Stimulated activated CD8-positive, alpha-beta memory T cell treated with anti-CD3 and anti-CD28 coated beads, Interleukin-4, amount 100 ng/mL, for 1 hour (primary cell): ENCODE measurements at places on chromosomes 7 and 10.

DNA sequence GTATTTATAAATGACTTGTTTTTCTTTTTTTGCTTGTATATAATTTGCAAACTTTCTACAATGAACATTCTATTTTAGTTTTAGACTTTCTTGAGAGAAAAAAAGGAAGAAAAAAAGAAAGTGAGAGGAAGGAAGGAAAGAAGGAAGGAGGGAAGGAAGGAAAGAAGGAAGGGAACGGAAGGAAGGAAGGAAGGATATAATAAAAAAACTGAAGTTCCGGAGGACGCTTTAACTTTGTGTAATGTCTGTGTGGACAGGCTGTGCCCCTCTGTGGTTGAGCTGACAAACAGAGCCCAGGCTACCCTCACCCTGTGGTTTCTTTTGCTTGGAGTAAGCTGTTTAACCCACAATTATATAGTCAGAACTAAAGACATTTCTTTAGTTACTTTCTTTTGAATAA lies 108.7 kb downstream of the SEMA3D start:
- DNase-seq: no peak

DNA sequence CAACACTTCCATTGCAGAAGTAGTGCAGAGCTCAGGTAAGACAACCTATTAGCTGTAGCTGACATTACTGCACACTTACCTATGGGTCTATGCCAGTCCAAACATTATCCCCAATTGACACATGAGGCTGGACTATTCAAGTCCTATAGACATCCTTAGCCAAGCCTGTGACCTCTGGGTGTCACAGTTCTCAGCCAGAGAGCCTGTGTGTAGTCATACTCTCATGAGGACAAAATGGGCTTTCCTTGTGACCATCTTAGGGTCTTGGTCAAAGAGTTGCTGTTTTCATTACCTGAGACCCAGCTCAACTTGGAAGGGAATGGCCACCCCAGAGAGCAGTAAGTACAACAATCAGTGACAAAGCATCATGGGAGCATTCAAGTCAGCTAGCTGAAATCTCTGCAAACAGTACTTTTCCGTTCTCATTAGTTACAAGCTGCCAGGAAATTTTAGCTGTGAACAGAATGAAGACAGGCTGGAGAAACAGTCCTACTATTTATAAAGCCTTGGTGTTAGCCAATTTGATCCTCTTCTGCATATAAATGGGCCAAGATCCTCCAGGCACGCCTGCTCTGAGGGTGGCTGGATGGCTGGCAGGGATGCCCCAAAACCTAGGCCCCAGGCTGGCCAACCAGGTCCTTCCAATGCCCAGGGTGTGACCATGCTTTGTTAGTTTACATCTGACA lies 44.3 kb downstream of the NUDCD3 start:
- DNase-seq: no peak

GRCh38 chr7:46146454-46147255 lies 225.6 kb upstream of the IGFBP3 start:
- no peak for DNase-seq

GRCh38 chr10:127003032-127003685 lies 97.9 kb downstream of the DOCK1 start:
- DNase-seq: no peak

DNA sequence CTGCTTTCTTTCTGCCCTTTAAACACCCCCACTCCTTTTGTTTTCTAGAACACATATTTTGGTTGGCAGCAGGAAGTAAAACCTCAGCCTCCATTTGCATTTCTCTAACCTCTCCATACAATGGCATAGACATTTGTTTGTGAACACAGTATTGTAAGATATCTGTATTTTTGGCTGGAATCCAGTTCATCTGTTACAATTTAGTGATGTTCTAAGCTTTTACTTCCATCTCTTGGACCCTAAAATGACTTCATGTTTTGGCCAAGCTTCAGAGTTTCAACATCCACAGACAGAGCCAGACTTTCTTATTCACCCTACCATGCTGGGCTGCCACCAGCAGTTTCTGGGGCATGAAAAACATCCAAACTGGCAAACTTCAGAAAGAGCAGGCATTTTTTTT lies 21.1 kb upstream of the AUTS2 start:
- DNase-seq: no peak

DNA sequence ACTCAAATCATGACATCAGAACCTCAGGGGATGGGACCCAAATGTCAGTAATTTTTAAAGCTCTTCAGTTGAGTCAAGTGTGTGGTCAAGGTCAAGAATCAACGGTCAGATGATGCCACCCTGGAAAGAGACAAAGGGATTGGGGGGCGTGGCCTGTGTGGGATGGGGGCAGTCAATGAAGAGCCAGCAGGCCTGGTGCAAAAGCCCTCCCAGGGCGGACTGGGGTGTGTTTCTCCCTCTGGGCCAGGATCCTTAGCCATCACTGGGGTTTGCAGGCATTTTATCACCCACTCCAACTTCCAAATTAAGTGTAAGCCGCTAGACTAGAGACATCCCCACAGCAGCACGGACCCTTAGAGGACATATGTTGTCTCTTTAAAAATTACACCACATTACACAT lies 204.7 kb downstream of the USP6NL start:
- DNase-seq: no peak

GRCh38 chr10:84755311-84755710 lies 426.9 kb downstream of the CCSER2 start:
- DNase-seq: no peak

GRCh38 chr7:96774358-96774757 lies 64.7 kb upstream of the SEM1 start:
- no peak for DNase-seq

DNA sequence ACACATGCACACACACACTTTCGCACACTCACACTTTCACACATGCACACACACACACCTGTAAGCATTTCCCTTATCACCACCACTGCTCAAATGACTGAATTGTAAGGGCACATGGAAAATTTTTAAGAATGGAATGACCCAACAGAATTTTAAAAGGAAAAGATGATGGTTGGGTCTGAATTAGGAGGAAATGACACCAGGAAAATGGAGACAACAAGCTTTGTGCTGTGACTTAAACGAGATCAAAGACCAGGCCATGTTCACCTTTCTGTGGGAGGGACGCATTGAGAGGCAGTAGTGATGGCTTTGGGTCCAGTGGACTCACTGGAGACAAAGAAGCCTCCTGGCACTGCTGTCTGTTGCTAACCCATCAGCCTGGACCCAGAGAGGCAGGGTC lies 16.7 kb upstream of the C10orf71 start:
- no peak for DNase-seq

- no peak for DNase-seq
These were observed 41.6 kb downstream of the CALML5 start for GRCh38 chr10:5457741-5458140.

GRCh38 chr10:97182288-97182990 lies 3.3 kb downstream of the SLIT1 start:
- DNase-seq: no peak

DNA sequence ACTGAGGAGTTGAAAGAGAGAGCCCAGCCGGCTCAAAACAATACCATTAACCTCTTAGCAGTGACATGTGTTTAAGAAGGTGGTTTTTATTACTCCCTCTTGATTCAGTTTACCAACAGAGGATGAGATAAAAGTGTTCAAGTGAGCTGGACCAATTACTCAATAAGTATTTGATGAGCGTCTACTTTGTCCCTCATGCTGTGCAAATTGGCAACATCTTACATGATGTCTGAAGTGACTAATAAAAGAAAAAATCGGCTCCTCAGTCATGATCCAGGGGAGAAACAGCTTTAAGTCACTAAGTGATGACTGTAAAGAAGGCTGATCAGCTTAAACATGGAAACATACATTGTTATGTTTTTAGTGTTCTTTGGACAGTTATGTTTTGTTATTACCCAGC lies 7.8 kb downstream of the WNT16 start:
- no peak for DNase-seq

- no peak for DNase-seq
These were observed 351.7 kb downstream of the TCERG1L start for GRCh38 chr10:130959752-130960195.
